Stimulated activated CD8-positive, alpha-beta memory T cell treated with anti-CD3 and anti-CD28 coated beads, Interleukin-7, amount 100 ng/mL, for 1 hour (primary cell): ENCODE measurements at places on chromosomes 3 and 15.

- DNase-seq, result no peak
Measured at GRCh38 chr3:51141573-51141972, 243.5 kb upstream of the MANF start.

DNA sequence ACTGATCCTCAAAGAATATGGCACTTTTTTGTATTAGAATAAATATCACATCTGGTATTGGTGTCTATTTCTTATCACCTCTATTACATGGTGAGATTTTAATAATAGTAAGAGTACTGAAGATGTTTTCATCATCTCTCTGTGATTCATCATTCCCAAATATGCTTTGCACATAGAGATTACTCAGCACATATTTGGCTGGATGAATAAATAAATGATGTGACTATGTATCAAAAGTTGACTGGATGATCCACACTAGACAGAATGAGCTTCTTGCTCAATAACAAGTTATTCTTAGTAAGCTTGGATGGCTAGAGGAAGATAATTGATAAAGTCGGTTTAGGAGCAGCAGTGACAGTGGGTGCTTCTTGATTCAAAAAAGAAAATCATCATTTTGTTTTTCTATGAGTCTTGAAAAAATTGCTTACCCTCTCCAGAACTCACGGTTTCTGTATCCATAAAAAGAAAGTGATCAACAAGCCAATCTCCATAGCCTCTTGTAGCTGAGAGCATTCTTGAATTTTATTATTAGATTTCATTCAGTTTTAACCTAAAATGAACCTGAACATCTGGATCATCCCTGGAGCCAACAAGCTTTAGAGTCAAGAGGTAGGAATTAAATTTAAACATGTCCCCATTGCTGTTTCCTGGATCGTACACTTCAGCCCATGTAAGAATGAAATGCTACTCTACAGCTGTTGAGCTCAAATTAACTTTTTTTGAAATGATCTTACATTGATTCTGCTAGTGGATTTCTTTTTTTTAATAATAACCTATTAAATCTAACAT is 104.8 kb upstream of the OSTN start:
- no peak for DNase-seq

DNA sequence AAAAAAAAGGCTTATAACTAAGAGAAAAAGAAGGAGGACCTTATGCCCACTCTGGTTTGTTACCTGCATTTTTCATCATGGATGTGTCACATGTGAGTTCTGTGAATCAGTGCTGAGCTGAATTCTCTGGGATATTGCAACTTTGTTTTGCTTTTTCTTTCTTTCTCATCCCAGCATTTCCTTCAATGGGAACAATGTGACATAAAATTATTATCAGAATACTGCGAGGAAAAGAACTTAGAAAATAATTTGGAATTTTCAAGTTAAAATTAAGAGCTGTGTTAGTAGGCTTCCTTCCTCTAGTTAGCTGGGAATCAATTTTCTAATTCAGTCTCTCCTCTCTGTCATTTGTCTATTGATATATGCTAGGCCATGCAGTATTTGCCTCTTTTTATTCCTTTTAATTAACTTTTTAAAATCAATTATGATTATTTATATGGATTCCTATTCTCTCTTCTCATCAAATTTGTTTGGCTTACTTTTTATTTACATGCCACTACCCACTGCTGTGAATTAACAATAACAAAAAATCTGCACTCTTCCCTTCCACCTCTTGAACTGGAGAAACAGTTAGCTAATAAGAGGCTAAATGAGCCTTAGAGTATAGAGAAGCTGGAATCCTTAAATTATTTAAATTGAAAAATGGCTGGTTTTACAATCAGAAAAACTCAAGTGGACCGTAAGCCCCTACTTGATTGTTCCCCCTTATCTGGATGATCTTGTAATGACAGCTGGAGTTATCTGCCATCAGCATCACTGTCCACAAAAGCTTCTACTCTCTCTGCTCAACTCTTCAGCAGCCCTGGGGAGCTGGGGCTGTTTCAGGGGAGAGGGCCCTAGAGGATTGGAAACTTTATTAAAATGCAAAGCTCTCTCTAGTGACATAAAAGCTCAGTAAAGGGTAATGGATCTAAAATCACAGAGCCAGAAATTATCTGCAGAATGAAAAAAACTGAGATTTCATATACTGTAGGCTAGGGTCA is 95.3 kb upstream of the SOX2 start:
- DNase-seq, result no peak

GRCh38 chr3:43549626-43550290 is 72.1 kb downstream of the ANO10 start:
- no peak for DNase-seq

GRCh38 chr3:43010638-43011037 is 31.5 kb downstream of the GASK1A start:
- DNase-seq, result no peak
